ENCODE measurements at places on chromosomes 3 and 15.
A peak's percentile ranks its signal among the peaks of the same experiment; 100 is the strongest.

- DNase-seq, result no peak
Measured at GRCh38 chr3:196135693-196136639, 54.1 kb upstream of the TFRC start.

- no peak for DNase-seq
Measured at GRCh38 chr3:103337179-103337845, 902.5 kb downstream of the ZPLD1 start.

GRCh38 chr3:57060089-57060821, at the start of gene SPATA12:
TSS of gene SPATA12 (plus strand) at chr3:57060664. CDS start at chr3:57073695, 13,031 bp downstream.
- no peak for DNase-seq

GRCh38 chr3:125129512-125129997, 73.8 kb upstream of the HEG1 start:
- DNase-seq, result no peak

GRCh38 chr15:96966554-96966953, 636.1 kb downstream of the NR2F2 start:
- DNase-seq, result no peak

GRCh38 chr3:189999718-190000117, 121.0 kb downstream of the P3H2 start:
- DNase-seq, result no peak

GRCh38 chr15:58268746-58269267, 130.6 kb downstream of the AQP9 start:
- no peak for DNase-seq

- no peak for DNase-seq
Measured at GRCh38 chr15:81155375-81156218, 21.5 kb downstream of the CFAP161 start.

- peak; percentile 9 for DNase-seq
Measured at GRCh38 chr3:100400419-100400779, 490 bp downstream of the TOMM70 start.

DNA sequence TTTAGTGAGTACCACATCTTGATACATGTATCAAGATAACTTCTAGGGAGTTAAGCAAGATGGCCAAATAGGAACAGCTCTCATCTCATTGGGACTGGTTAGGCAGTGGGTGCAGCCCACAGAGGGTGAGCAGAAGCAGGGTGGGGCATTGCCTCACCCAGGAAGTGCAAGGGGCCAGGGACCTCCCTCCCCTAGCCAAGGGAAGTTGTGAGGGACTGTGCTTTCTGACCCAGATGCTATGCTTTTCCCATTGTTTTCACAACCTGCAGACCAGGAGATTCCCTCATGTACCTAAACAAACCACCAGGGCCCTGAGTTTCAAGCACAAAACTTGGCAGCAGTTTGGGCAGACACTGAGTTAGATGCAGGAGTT, 665.0 kb upstream of the CBLB start:
- DNase-seq, result no peak

- DNase-seq, result no peak
Measured at GRCh38 chr15:84598250-84598649, 2.6 kb upstream of the ZSCAN2 start.

DNA sequence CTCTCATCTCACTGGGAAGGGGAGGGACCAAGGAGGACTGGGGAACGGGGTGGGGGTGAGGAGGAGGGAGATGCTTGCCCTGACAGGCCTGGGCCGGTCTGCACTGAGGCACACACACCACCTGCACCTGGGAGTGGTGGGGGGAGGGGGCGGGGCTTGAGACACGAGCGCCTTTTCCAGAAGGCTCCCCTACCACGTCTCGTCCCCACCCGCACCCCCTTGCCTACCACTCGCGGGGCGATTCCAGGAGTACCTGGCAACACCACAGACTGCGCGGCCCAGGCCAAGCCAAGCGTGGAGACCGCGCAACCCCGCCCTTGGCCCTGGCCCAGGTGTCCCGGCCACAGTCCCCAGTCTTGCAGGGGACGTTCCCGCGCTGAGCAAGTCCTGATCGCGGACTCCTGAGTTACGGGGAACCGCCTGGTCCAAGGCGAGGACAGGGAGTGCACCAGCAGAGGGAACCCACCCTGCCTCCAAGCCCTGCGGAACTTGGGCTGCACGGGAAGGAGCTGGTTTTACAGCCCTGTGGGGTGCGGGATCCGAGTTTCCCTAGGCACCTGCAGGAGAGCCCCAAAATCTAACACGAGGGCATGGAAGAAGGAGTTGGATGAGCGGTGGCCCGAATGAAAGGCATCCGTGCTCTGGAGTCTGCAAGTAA, 68.1 kb upstream of the SH3GL3 start:
- DNase-seq, result no peak

GRCh38 chr15:66743703-66744536, 41.9 kb downstream of the SMAD6 start:
- no peak for DNase-seq

DNA sequence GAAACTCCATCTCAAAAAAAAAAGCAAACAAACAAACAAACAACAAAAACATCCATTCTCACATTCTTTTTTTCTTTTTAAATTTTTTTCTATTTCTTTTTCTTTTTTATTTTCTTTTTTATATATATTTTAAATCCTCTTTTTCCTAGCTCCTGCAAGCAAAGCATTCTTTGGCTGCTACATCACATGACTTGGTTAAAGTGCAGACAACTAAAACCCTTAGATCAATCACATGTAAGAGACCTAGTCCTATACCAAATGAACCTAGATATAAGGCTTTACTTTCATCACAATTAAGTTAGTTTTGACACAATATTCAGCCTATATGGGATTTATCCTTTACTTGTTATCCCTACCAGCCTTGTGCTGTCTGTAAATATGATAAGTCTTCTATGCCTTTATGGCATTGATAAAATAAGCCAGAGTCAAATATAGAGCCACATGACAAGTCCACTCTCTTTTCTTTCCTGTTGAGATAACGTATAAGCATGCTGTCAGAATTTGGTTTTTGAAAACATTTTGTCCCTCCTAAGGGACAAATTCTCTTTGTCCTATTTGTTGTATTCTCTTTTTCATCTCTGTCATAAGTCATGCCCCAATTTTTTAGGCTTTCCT, 11.3 kb downstream of the UBR1 start:
- no peak for DNase-seq
